HT1080 (cell line): ENCODE measurements at places on chromosomes 11 and 22. TPM values are rescaled to one million over a fixed set of nuclear protein-coding genes. Genes with fewer than 3 reads are reported as not detected.

- no peak for DNase-seq
Observed at GRCh38 chr11:64620381-64620971, 29.5 kb downstream of the SLC22A12 start.

Gene TYR
- not detected in 2 replicates for total RNA-seq

Gene PLCB3
- 50.6 and 57.4 TPM in 2 replicates for total RNA-seq

Gene CAVIN3
- not detected in 2 replicates for total RNA-seq

DNA sequence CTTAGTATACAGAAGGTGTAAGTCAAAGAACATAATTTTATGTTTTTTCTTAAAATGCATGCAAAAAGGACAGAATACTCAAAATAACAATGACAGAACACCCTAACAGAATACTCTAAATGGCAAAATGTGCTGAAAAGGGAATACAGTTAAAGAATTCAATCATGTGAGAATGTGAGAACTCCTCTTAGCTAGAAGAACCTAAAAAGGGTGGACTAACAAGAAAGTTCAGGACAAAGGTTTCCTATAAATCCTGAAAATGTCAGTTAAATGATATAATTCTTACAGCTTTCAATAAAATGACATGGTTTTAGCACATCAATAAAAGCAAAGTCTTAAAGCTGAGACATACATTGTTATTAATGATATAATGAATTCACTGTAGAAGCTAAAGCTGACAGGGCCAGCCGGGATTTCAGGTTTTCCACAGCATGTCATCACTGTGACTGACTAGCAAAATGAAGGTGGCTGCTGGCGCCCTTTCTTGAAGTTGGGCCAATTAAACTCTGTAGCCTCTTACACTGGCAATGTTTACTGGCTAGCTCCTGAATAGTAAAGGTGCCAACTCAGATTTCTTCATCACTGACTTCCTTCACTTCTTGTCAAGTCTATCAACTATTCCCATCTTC, 244.4 kb downstream of the TTC28 start:
- DNase-seq, result no peak

- DNase-seq, result no peak
Observed at GRCh38 chr11:128451652-128452470, 135.5 kb downstream of the ETS1 start.

DNA sequence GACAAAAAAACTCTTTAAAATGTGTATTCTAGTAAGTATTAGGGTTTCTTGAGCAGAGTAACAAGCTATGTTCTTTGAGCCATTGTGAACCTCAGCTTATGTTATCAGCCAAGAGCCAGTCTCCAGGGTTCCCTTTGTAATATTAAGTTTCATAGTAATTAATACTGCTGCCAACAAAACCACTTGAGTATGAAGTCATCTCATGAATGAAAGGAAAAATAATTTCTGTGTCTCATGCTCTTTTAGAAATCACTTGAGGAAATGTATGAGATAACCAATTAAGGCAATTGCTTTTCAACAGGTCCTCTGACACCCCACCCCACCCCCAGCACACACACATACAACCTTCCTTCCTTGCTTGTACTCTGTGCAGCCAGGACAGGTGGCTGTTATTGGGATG, 59.9 kb downstream of the BBOX1 start:
- no peak for DNase-seq

GRCh38 chr11:6474806-6475500, 1.2 kb upstream of the TRIM3 start:
- peak; percentile 5 for DNase-seq

Gene CD248
- total RNA-seq, result not detected in 2 replicates

GRCh38 chr22:43269246-43269645, 73.9 kb downstream of the SCUBE1 start:
- DNase-seq, result no peak

DNA sequence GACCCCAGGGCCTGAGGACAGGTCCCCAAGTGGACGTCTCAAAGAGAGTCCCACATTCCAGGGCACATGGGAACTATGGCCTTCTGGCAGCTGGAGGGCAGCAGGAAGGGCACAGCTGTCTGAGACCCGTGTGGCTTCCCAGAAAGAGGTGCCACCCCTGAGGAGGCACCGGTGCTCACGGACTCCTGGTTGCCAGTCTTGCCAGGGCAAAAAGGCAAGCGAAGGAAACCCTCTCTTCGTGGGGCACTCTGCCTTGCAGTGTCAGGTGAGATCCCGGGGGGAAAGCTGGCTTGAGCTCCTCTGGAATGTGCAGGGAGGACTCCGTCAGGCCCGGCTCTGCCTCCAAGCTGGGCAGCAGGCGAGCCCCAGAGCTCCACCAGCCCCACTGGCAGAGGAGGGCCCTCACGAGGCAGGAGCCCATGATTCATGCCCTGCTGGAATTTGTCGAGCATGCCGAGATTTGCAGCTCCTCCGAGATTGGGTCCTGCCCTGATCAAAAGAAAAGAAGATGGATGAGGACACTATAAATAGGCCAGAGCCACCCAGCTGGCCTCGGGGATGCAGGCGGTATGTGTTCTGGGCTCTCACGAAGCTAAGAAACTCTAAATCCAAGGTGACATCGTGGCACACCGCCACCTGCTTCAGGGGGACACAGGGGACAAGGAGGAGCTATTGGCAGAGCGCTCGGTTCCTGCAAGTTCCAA, 9.9 kb upstream of the CELSR1 start:
- peak; percentile 83 for DNase-seq

GRCh38 chr11:72618803-72619202, 55.4 kb downstream of the PDE2A start:
- DNase-seq, result no peak

DNA sequence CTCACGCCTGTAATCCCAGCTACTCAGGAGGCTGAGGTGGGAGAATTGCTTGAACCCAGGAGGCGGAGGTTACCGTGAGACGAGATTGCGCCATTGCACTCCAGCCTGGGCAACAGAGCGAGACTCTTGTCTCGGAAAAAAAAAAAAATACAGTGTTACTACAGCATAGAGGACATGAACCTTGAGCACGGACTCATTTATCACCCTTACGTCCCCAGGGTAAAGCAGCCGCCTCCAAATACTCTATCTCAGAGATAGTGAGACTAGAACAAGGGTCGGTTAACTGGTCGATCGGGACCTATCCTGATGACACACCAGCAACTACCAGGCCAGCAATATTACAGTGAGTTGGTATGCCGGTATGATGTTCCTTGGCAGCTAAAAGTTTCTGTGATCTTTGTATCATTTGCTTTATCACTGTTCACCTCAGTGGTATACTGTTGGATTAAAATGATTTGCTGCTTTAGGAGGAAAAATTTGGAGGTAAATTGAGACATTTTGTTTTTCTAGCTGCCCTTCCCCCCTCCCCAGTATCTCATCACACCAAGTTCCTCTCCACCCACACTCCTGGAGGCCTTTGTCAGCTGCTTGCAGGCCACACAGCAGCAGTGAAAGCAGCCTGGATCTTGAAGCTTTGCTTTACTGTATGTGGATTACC, 7.0 kb upstream of the SIDT2 start:
- DNase-seq, result no peak

Gene PARVG
- 0.24 and 0.50 TPM in 2 replicates for total RNA-seq

DNA sequence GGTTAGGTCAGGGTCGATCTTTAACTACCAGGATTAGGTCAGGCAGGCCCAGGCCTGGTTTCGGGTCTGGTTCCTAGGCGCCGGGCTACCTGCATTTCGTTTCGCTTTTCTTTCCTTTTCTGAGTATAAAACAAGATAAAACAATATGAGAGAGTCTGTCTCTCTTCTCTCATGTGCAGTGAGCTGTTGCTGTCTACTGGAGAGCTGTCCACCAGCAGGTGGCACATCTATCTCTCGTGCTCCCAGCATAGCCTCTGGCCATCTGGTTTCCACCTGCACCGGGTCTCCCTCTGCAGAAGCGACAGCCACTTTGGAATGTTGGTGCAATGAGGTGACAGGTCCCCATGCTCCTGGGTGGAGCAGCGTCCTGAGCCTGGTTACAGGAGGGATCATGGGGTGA, 27.6 kb downstream of the RIBC2 start:
- peak; percentile 45 for DNase-seq

DNA sequence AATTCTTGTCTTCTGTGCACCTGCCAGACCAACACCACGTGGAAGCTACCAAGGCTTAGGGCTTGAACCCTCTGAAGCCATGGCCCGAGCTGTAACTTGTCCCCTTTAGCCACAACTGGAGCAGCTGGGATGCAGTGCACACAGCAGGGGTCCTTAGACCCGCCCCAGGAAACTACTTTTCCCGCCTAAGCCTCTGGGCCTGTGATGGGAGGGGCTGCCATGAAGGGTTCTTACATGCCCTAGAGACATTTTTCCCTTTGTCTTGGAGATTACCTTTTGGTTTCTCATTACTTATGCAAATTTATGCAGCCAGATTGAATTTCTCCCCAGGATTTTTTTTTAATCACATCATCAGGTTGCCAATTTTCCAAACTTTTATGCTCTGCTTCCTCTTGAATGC, 9.7 kb downstream of the PATE3 start:
- DNase-seq, result no peak

DNA sequence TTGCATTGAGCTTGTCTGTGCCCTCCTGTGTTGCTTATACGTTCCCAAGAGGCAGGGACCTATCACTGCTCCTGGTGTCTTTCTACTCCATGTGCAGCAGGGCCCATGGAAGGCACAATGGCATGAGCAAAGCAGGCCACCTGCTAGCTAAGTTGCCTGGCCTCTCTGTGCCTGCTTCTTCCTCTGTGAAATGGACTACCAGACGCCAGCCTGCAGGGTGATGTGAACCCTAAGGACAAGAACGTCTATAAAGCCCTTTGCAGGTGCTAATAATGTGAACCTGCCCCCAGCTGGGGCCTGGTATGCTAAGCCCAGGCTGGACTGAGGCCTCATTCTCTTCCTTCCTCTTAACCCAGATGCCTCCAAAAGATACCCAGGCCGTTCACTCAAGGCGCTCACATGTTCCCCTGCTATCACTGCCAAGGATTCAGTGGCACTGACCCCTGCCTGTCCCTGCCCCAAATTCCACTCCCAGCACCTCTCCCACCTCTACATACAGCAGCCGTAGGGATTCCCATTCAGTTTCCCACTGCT, 4.0 kb downstream of the GUCD1 start:
- DNase-seq, result no peak

DNA sequence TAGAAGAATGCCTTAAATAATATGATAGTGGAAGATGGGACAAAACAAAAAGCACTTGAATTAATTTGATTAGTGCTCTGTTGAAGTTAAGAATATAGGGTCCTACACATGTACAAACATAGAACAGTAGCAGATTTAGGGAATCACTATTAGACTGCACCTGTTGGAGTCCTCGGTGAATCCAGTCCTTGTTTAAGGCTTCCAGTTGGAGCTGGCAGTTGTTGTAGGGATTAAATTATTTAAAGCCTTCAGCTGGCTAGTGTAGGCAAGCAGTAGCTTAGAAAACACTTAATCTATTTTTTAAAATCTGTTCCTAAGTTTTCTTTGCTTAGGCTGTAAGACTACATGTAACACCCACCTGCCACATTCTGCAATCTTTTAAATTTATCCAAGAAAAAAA, 24.5 kb upstream of the CSTF3 start:
- DNase-seq, result no peak

GRCh38 chr22:24525416-24526037, 29.4 kb downstream of the GUCD1 start:
- peak; percentile 51 for DNase-seq

DNA sequence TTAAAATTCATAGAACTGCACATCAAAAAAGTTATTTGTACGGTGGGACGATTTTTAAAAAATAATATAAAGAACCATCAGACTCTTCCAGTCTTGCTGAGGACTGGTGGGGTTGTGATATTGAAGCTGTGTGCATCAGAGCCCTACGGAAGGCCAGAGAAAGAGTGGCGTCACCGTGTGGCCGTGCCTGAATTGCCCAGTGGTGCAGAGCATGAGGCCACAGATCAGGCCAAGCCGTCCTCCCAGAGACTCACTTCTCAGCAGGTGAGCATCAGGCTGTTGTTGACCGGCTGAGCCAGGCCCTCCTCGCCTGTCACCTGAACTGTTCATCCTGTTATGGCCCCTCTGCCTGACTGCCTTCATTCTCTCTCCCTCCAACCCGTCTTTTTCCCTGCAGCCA, 1013.9 kb downstream of the TBC1D22A start:
- DNase-seq, result no peak

Gene TNNT3
- not detected in 2 replicates for total RNA-seq

GRCh38 chr11:64777449-64778222, 706 bp downstream of the SF1 start:
- peak; percentile 60 for DNase-seq

DNA sequence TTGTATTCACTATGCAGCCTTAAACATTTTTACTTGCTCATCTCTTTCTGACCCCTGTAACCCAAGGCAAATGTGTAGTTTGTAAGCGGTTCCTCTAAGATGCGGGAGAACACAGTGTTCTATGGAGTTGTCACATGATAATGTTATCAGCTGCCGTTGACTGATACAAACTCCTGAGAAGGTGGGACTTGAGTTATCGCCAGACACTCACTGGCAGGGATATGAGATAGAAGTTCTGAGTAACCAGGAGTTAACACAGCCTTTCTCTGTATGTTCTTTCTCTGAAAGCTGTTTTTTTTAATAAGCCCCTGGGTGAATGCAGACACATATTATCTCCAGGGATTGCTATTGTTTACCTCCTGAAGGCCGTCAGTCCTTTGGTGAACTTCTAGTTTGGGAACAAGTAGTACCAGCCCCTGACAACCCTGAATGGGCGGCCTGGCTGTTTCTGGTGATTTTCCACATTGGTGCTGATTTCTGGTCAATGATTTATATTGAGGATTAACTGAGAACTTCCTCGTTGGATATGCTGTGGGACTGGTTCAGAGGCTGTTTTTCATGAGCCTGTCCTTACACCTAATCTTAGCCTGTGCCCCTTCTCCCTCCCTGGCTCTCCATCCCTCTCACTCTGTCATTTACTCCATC, 155.3 kb upstream of the RASSF10 start:
- DNase-seq, result no peak

Gene APOL3
- 2.0 and 3.0 TPM in 2 replicates for total RNA-seq

DNA sequence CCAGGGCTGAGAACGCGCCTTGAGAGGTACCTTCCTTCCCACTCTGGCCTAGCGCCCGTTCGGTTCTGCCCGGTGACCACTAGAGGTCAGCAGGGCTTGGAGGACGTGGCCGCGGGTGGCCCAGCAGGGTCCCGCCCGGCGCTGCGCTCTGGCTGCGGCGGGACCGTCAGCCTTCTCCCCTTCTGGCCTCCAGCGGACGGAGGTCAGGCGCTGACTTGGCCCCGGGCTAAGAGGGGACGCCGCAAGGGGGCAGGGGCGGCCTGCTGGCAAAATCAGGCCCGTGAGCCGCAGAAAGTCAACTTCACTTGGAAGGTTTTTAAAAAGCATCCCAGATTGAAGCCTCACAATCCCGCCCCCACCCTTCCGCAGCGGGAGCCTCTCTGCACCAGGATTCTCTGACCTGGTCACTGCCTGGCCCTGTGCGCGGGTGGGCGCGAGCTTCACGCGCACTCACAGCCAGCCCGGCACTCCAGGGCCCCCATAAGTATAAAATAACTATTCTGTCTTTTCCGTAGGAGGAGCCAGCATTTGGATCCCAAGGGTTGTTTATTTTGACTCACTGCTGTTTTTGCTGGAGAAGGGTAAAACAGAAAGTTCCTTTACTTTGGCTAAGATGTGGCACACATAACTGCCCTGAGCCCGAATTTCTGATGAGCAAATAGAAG, 23.2 kb upstream of the ZBTB16 start:
- peak; percentile 39 for DNase-seq

Gene WT1
- total RNA-seq, result 4.4 and 9.6 TPM in 2 replicates

GRCh38 chr11:58958500-58958899, 19.2 kb downstream of the GLYATL1 start:
- no peak for DNase-seq

Gene OR4D5
- not detected in 2 replicates for total RNA-seq
